ENCODE measurements at places on chromosomes 2 and 18.

- no peak for DNase-seq
Measured at GRCh38 chr2:195639238-195639858, 17.7 kb upstream of the SLC39A10 start.

- no peak for DNase-seq
Measured at GRCh38 chr18:9029131-9029530, 73.4 kb upstream of the NDUFV2 start.

DNA sequence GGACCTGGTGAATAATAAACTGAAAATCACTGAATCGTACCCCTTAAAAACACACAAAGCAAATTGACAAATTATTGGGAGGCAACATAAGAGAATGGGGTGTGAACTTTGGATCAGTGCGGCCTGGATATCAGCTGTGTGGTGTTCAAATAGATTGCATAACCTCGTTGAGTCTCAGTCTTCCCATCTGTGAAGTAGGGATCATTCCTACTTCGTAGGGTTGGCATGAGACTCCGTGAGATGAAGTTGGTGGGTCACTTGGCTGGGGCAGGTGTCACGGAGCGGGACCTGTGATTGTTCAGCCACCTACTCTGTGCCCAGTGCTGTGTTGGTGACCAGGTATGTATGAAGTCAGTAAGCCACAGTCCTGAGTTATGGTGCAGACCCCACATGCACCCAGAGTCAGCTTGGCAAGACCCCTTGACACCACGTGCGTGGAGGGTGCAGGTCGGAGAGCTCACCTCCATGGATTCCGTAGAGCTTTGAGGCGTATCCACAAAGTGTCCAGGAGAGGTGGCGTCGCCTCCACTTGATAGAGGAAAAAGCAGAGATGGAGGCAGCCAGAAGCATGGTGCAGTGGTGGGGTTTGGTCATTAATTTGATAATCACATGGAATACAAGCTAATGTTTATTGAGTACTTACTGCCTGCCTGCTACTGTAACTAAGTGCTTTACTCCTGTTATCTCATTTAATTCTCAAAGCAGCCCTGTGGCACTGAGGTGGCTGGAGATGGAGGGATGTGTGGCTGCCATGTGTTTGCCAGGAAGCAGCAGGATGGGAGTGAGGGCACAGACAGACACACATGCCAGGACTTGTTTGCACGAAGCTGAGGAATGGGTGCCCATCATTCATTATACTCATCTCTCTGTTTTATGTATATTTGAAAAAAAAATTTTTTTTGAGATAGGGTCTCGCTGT, 35.8 kb downstream of the HPCAL1 start:
- no peak for DNase-seq

- DNase-seq: no peak
Measured at GRCh38 chr2:17035010-17035409, 369.4 kb upstream of the CYRIA start.

- DNase-seq: no peak
Measured at GRCh38 chr2:57543211-57543610, 503.4 kb upstream of the VRK2 start.

- peak; percentile 23 for DNase-seq
Measured at GRCh38 chr2:166180951-166181812, 53.4 kb upstream of the SCN1A start.

DNA sequence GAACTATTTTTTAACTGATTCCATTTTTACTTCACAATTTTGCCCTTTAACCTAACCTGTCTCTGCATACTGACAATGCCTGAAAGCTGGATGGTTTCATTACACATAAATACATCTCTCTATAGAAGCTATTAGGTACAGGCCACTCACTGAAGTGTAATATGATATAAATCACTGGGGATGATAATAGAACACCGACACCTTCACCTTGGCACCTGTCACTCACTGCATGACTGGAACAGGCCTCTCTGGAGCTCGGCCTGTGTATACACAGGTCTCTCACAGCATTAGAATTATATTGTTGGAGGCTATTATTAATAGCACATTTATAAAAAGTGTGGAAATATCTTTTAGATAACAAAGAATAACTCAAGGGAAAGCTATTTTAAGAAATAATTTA, 138.2 kb downstream of the TMEM131 start:
- no peak for DNase-seq

- no peak for DNase-seq
Measured at GRCh38 chr18:23803755-23804154, 114.5 kb downstream of the LAMA3 start.

DNA sequence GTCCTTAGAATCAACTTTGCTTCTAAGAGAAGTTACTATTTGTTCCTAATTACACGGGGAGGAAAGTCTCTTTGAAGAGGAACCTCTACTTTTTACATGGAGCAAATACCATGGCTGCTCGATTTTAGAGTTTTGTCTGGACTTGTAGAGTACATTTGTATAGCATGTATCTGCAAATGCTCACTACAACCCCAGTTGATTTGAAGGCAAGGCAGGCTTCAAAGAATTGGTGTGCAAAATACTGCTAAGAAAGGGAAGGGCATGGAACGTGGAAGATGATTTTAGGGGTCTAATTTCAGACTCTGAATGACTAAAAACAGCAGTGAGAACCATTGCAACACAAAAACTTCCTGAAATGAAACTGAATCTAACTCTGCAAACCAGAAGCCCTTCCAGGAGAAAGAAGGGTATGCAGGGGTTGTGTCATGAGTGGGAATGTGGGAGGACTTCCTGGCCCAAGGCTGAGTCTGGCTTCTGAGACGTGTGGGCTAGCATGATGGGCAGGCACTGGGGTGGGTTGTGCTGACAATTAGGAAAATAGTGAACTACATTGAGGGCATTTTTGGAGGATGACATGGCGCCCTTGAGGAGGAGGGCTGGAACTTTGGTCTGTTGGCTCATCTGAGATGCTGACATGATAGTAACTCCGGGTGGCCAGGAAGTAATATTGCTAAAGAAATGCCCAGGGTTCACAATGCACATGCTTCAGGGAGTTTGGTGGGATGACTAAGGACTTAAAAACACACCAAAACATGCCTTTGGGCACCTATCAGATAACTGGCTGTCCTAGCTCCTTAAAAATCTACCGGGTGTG, 18.9 kb upstream of the IL1R2 start:
- no peak for DNase-seq

DNA sequence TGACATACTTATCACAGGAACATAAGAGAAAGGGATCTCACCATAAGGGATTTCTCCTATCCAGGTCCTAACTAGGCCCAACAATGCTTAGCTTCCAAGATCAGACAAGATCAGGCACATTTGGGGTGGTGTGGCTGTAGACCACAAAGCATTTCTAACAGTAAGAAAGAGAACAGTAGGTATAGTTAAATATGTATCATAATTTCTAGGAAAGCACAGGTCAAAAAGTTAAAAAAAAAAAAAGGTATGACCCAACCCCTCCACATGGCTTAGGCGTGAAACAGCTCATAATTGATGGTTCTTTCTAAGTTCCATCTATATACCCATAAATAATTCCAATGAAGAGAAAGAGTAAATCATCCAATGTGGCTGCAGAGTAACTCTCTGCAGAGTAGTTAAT, 6.9 kb downstream of the PRKD3 start:
- no peak for DNase-seq

DNA sequence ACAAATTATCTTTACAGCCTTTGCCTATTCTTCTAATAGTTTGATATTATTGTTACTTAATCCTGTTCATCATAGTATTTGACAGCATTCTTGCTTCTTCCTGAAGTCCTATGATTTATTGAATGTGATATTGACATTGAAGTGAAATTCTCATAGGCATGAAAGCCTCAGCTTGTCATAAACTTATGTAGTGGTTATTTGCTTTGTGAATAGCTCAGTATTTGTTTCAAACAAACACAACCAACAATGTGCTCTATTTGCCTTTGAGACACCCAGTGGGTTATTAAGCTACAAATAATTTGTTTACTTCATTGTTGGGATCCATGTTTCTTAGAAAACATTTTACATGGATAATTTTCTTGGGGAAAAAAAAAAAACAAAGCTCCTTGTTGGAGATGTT, 57.2 kb downstream of the TTC39C start:
- DNase-seq: no peak

- no peak for DNase-seq
Measured at GRCh38 chr2:9430316-9431293, 7.2 kb downstream of the CPSF3 start.

DNA sequence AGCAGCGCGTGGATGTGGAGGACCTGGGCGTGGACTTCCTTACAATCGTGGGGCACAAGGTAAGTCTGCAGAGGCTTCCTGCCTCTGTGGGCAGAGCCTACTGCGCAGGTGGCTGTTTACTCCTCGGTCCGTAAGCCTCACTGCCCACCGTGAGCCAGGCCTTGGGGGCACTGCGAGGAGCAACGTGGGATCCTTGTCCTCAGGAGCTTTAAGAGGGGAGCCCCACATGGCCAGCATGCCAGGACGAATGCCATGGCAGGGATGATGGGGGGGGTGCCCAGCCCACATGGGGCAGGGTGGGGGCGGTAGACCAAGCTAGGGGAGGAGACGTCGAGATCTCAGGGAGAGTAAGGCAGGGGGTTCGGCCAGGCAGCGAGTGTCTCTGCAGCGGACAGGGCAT, 18.0 kb upstream of the ESPNL start:
- DNase-seq: no peak

GRCh38 chr2:233928594-233929351, 11.6 kb downstream of the TRPM8 start:
- no peak for DNase-seq

GRCh38 chr2:127084611-127085316, 22.2 kb downstream of the BIN1 start:
- no peak for DNase-seq

- DNase-seq: no peak
Measured at GRCh38 chr2:9939587-9940485, 11.7 kb upstream of the GRHL1 start.

DNA sequence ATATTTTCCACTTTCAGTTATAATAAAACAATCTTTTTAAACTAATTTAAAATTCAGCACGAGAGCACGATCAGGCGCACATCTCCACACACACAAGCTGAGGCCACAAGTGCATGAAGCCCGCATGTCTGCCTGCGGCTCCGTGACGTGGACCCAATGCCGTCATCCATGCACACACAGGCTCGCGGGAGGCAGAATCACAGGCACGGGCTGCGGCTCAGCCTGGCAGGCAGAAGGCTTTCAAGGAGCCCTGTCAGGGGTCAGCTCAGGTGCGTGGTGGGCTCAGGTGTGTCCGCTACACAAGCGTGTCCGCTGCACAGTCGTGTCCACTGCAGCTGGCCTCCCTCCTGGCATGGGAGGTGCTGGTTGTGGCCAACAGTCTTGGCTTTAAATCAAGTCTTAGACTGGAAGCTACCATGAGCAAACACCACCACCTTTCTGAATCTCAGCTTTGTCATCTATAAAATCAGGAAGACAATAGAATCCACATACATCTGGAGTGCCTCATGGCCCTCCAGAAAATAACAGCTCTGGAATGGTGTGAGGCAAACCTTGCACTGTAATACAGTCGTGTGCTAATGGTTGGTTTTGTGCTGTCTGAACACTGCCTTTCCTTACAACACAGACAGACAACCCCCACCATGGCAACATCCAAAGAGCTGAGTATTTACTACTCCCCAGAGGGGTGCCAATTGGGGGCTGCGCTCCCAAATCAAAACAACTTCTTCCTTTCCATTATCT, 210.1 kb downstream of the NDUFA10 start:
- peak; percentile 81 for DNase-seq

- no peak for DNase-seq
Measured at GRCh38 chr18:24930971-24931370, 421.0 kb downstream of the ZNF521 start.

GRCh38 chr18:62596145-62597005, 73.5 kb downstream of the ZCCHC2 start:
- peak; percentile 47 for DNase-seq

- no peak for DNase-seq
Measured at GRCh38 chr2:127657232-127657595, 11.3 kb downstream of the GPR17 start.

DNA sequence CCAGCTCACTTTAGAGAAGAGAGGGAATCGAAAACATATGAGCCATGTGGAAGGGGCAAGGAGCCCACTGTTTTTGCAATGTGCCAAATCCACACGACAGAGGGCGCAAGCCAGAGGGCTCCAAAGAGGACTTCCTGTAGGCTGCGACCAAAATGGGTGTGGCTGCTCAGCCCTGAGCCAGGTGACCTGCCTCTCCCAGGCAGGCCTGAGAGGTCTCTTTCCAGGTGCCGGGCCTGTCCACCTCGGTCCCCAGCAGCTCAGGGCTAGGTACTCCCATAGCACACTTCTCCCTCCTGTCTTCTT, 153.8 kb downstream of the TTC32 start:
- no peak for DNase-seq

- DNase-seq: no peak
Measured at GRCh38 chr18:2709316-2709715, 53.8 kb downstream of the SMCHD1 start.

DNA sequence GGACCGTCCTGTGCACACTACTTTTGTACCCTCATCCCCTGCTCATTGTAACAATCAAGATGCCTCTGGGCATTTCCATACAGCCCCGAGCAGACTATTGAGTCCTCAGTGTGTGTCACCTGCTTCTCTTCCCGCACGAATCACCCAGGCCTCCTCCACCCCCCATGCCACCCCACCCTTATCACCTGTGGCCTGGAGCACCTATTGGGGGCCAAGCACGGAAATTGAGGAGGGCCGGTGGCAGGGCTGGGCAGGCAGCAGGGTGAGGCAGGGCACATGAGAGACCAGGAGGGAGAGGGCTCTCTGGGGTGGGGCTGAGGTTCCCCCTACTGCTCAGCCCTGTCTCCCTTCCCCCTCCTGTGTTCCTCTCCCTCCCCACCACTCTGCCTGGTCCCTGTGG, 4.3 kb upstream of the NIFK start:
- no peak for DNase-seq

DNA sequence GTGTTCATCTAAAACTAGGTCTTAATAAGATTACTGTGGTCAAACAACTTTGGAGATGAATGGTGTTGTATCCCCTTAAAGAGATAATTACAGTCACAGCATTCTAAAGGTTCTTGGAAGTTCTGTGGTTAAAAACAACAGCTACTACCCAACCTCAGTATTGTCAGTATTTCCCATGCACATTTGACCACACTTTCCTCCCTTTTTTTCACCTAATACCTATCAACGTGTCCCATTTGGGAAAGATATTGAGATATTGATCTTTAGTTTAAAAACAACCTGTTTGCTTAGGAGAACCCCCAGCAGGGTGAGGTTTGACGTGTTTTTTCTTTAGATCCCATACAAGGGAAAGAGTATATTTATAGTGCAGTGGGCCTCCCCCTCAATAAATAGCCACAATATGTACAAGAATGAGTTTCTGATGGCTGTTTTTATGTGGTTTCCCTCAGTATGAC, 65.6 kb downstream of the WDR7 start:
- no peak for DNase-seq
